ENCODE measurements at places on chromosomes 16 and 17.

DNA sequence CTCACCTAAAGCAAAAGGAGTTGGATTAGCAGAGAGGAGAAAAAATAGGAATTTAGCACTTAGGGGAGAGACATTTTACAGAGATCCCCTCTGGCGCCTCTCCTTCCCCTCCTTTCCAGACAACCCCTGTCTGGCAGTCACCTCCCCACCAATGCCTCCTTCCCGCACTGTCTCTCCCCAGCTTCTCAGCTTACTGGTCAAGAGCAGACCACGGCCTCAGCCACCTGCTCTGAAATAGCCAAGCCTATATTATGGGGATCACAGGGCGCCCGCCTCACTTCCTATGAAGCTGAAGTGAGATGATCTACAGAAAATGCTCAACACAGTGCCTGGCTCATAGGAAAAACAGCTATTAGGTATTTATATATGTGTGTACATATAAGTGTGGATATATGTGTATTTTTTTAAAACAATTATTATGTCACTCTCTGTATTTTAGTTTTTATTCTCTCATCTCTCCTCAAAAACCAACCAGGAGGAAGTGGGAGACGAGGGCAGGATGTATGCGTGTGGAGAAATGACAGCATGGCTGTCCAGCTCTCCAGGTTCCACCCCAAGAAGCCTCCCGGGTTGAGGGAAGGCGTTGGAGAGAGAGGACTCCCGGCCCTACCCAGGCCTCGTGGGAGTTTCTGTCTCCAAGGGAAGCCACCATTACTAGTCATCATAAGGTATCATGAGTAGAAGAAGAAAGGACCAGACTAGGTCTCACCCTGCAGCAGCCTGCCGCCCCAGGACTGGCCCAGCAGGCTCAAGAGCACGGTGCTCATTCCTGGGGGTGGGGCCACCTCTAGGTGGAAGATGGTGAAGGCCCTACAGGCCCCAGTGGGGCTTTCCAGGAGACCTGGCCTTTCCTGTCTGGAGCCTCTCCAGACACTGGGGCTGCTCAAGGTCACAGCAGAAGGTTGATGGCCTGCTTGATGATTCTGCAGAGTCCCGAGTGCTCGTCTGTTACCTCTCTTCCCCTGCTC, 27.2 kb downstream of the MAP3K14 start:
- DNase-seq, result no peak

DNA sequence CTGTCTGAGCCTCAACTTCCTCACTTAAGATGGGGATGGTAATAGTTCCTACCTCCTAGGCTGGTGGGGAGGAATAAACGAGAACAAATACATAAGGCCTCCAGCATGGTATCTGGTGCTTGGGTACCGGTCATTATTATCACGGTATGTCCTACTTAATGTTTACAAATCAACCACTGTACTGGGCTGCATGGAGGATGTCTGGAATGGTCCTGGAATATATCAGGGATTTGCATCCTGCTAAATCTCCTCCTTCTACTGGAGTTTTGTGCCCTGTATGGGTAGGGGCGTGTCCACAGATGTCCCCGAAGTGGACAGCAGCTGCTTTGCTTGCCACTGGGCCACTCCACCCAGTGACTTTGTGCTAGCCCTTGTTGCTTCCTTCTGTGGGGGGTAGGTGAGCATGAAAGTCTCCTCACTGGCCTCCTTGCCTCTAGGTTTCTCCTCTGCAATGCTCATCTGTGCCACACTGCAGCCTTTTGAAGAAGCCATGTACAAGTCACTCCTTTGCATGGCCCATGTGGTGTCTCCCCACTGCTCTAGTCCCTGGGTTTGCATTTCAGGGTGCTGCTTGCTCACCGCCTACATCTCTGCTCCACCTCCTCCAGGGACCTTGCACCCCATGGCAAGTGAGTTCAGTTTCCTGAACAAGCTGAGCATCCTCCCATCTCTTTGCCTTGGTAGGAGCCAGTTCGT, 2.2 kb upstream of the CMIP start:
- DNase-seq, result no peak

DNA sequence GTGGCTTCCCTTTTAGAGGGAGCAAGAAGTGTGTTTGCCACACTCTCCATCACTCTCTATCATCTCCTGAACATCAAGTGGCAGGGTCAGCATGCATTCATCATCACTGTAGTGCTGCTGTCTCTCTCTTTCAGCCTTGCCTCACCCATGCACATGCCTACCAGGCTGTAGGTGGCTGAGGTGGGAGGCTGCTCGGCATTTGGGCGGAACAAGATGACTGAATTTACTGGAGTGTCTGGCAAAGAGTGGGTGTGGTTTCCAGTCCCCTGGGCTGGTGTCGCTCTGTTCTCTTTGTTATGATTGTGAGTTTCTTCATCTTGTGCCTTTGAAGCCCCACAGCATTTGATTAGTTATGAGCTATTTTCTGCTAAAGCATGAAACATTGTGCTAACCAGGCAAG, 541.9 kb upstream of the EEF2KMT start:
- no peak for DNase-seq

DNA sequence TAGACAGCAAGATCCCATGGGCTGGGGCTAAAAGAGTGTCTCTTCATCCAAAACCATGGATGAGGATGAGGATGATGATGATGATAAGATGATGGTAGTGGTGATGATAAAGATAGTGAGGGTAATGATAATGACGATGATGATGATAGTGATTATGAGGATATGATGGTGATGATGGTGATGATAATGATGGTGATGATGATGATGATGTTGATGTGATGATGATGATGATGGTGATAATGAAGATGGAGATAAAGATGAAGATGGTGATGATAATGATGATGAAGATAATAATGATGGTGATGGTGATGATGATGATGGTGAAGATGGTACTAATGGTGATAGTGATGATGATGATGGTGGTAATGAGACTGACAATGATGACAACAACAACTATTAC, 299.5 kb downstream of the NPIPA8 start:
- DNase-seq, result no peak

DNA sequence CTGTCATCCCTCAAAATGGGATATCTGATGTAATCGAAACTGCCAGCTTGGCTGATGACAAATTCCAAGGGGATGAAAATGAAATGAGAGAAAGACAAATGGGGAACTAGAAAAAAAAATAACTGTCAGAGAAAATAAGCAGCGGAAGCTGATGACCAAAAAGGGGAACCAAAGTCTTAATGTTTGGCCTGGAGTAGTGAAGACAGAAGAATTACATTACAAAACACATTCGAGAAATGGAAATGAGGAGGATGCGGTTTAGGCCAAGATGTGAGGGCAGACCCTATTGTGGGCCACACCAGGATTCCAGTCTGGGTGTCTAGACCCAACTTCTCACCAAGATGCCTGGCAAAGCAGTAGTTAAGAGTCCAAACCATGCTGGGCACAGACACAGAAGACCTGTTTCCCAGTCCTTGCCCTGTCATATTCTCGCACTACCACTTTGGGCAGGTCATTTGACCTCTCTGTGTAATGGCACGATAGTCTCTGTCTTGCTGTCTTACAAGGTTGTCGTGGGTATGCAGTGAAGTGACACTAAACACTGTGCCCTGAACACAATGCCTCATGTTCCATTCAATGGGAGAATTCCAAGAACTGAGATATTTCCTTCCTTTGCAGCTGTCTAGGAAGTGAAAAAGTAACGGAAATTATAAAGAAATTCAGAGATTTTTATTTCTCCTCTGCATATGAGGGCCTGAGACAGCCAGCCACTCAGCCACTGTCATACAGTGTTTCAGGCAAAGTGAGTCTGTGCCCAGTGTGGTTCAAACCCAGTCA, 12.3 kb upstream of the CCL2 start:
- no peak for DNase-seq

GRCh38 chr17:11986179-11986941, 10.9 kb downstream of the ZNF18 start:
- DNase-seq, result no peak

GRCh38 chr17:76537578-76538280, at the start of gene CYGB:
TSS of gene CYGB (minus strand) at chr17:76537709. CDS start at chr17:76537542, 167 bp downstream.
- no peak for DNase-seq

DNA sequence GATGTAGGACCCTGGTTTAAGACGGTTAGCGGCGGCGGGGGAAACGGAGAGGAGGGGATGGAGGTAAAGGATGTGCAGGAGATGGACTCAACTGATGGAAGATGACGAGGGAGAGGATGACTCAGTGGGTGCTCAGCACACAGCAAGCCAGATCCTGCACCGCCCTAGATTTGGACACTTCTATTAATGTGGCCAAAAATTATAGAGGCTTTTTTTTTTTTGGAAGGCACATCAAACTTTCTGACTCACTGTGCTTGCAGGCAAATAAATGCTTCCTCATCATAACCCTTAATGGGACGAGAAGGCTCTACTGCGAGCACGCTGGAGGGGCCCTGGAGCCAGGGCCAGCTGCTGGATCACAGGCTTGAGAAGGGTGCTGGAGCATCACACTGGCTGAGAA, 36.0 kb downstream of the RTN4RL1 start:
- DNase-seq, result no peak

DNA sequence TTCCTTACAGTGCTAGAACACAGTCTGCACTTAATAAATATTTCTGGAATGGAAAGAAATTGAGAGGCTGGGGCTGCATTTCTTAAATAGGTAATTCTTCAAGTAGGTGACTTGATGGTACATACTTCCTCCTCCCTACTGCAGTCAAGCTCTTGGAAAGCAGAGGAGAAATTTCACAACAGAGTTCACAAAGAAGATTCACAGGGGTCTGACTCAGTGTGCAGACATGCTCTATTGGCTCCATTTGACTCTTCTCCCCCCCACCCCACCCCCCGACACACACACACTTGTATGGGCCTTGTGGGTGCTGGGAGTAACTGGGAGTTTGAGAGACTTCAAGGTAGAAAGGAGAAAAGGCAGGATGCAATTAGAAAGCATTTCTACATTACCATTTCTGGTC, 6.2 kb upstream of the MYOCD start:
- DNase-seq, result no peak

- no peak for DNase-seq
Measured at GRCh38 chr16:82801361-82801760, 174.6 kb downstream of the CDH13 start.

DNA sequence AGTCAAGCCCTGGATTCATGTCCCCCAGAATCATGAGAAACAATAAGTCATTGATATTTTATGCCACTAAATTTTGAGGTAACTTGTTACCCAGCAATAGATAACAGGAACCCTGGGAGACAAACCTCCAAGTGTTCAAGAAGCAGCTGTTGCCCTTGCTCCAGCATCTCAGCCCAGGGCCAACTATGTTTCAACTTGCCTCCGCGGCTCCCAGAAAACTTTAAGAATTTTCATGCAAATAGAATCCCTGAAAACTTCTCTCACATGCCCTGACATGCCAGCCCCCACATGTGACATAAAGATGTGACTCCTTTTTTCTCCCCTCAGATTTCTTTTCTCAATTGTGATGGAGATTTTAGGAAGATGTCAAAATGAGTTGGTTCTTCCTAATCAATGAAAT, 22.8 kb downstream of the LYRM9 start:
- DNase-seq, result no peak

DNA sequence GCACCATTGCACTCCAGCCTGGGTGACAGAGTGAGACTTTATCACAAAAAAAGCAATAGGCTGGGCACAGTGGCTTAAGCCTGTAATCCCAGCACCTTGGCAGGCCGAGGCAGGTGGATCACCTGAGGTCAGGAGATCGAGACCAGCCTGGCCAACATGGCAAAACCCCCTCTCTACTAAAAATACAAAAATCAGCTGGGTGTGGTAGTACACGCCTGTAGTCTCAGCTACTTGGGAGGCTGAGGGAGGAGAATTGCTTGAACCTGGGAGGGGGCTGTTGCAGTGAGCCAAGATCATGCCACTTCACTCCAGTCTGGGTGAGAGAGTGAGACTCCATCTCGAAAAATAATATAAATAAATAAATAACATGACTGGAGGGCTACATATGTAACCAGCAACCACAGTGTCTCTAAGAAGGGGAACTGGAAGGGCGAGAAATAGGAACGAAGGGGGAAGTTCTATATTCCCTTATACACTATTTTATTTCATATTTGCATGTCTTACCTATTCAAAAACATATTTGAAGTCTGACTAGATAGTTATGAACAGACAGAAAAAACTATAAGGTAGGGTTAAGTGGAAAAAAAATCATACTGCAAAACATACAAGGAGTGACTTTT, 25.9 kb downstream of the MYH11 start:
- no peak for DNase-seq

DNA sequence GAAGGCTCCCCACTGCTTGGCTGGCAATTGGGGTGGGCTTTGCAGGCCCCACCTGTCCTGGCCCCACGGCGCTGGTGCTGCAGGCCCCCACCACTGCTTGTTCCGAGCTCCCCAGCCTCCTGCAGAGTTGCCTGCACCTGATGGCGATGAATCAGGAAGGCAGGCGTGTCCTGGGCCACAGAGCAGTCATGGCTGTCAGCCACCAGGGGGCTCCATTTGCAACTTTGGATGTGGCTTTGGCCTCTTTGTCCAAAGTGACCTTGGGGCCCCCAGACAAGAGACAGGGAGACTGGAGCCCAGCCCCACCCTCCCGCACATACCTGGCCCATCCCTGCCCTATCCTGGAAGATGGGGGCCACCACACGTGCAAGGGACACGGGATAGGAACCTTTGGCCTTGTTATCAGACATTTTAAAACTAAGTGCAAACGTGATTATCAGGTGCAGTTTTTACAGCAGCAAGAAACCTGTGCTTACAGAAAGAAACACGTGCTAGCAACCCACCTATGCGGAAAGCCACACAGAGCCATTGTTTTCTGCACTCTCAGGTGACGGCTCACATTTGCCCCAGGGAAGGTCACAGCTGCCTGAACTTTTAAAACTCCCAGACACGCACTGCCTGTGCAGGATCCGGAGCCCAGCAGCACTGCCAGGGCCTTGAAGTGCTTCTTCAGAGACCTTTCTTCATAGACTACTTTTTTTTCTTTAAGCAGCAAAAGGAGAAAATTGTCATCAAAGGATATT, at the start of gene DNASE1:
DNASE1 (plus strand) TSS at position 443 of the 743 bp plus-strand sequence. CDS start 683 bp downstream, outside the sequence.
- peak; percentile 64 for DNase-seq

DNA sequence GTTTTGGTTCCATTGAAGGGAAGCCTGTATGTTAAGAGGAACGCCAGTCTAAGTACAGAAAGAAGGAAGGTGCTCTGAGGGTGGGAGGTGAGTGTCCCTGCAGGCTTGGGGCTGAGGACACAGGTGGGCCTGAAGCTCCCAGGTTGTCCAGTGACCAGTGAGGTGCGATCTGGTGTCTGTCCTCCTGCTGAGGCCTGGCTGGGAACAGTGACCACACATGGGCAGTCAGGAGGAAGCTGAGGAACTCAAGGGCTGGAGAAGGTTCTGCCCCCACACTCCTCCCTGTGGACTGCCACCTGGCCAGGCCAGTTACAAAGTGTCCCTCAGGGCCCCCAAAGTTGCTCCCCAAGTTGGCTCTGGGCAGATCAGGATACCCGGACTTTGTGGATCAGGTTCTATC, 102.1 kb downstream of the N4BP1 start:
- DNase-seq, result no peak
